Stimulated activated CD4-positive, alpha-beta T cell treated with anti-CD3 and anti-CD28 coated beads, Interleukin-4, amount 100 ng/mL, for 48 hours (primary cell): ENCODE measurements at places on chromosomes 16 and 17.

DNA sequence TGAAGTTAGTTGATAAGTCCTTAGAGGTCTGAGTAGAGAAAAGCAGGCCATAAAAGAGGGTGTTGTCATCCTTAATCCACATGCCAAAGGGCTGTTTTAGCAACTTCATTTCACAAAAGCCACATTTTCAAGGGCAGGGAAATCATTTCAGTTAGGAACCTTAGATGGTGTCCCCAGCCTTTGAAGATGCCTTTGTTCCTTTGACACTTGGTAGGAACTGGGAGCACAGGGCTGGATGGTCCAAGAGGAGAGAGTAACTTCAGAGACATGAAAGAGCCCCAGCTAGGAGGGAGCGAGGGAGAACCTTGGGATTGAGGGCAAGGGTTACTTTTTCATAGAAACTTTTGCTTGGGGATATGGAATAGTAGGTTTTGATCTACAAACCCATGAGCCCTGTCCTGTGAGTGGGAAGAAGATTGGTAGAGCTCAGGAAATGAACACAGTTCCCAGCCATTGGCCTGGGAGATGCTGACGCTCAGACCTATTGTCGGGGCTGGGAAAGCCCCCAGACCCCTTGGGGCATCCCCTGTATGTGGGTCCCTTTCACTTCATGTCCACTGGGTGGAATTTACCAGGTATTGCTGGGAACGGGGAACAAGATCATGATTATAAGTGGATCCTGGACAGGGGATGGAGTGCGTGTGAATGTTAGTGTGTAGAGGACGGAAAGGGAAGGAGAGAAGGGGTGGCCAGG, 18.9 kb downstream of the MSI2 start:
- no peak for DNase-seq

- DNase-seq = peak; percentile 50
Measured at GRCh38 chr17:43338886-43339516, 59.8 kb upstream of the ARL4D start.

- DNase-seq = no peak
Measured at GRCh38 chr17:50834429-50835300, 721 bp upstream of the WFIKKN2 start.

- no peak for DNase-seq
Measured at GRCh38 chr16:80986557-80986956, 20.1 kb downstream of the CMC2 start.

GRCh38 chr17:77772899-77773358, 185.6 kb upstream of the TNRC6C start:
- no peak for DNase-seq

GRCh38 chr17:36846410-36847292, 90.6 kb upstream of the LHX1 start:
- DNase-seq = no peak
